ENCODE measurements at places on chromosomes 3 and 15.

DNA sequence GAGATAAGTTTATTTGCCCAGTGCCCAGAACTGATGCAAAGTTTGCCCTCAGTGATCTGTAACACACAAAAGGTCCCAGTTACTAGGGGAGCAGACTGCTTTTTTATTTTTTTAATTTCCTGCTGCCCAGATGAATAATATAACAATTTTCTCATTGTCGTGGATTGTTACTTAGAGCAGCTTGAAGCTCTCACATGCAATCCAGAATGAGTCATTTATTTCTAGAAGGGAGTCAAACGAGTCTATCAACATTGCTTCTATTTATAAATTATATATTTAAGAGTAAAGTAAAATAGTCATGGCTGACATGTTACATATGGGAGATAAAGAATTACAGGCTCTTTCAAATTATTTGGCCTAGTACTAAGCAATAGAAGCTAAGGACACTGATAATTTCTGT is 41.3 kb downstream of the MEIS2 start:
- no peak overlapping the region for H3K4me3 ChIP-seq
- H3K27me3 ChIP-seq, result no peaks in the 10 kb centered on the region
- no peaks in the 10 kb centered on the region for H3K36me3 ChIP-seq
- no peak for DNase-seq
- no peaks in the 10 kb centered on the region for H3K4me1 ChIP-seq

DNA sequence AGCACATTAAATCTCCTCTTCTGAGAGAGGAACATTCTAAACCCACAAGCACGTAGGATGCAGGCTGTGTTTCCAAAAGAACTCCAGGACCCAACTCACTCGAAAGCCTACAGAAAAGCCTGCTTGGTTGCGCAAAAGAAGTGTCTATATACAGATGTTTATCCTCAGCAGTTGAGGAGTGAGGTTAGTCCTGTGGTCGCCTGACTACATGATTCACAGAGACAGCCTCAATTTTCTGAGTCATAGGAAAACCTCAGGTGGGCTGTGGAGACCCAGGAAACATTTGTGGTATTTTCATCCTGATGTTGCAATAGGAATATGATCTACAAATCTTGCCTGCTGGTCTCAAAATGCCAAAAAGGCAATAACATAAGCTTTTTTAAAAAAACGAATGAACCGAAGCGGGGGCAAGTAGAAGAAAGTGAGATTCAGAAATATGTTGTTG is 183.8 kb upstream of the THRB start:
- H3K4me1 ChIP-seq, result no peaks in the 10 kb centered on the region
- no peak overlapping the region for H3K4me3 ChIP-seq
- DNase-seq, result peak; percentile 40
- peak overlapping the region; percentile 51 for H3K27ac ChIP-seq

DNA sequence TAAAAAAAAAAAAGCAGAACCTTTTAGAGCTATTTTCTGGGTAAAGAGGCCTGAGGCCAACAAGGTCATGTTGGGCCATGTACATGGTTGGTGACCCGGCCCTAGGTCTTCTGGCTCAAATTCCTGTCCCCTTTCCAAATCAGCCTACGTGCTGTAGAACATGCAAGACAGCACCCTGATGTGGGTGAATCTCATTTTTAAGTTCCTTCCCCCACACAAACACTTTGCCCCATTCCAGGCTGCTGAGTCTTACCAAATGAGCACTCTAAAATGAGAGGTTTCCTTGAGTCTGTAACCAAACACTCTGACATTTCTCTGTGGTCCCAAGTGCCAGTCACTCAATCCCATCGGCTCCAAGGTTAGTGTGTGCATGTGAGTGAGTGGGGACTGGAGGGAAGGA is 9.4 kb downstream of the BCL6 start:
- peak overlapping the region; percentile 100 for H3K27ac ChIP-seq
- H3K4me1 ChIP-seq, result peaks cover 7% of the 10 kb centered on the region
- H3K27me3 ChIP-seq, result no peaks in the 10 kb centered on the region
- no peaks in the 10 kb centered on the region for H3K36me3 ChIP-seq

DNA sequence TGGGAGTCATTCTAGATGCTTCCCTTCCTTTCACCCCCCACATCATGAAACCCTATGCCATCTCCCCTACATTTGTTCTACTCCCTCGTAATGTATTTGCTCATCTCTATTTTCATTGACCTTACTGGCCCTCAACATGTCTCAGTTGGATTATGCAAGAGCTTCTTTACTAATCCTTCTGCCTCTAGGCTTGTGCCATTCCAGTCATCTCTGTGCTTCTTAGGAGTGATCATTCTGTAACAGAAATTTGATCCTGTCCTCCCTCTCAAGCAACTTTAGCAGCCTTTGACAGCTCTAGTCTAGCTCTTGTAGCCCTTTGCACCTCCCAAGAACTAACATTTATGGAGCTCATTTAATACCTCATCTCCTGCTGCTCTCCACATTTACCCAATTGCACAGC is 64.7 kb downstream of the ISL2 start:
- H3K27me3 ChIP-seq, result no peaks in the 10 kb centered on the region
- H3K27ac ChIP-seq, result no peak overlapping the region
- no peak for DNase-seq
- H3K36me3 ChIP-seq, result no peaks in the 10 kb centered on the region
- no peaks in the 10 kb centered on the region for H3K4me1 ChIP-seq
- no peak overlapping the region for H3K4me3 ChIP-seq

GRCh38 chr3:65669163-65669875 is 369.4 kb downstream of the MAGI1 start:
- H3K27ac ChIP-seq, result no peak overlapping the region
- no peak for DNase-seq
- no peak overlapping the region for H3K4me3 ChIP-seq
- H3K36me3 ChIP-seq, result no peaks in the 10 kb centered on the region
- no peaks in the 10 kb centered on the region for H3K27me3 ChIP-seq

- DNase-seq, result no peak
- no peak overlapping the region for H3K27ac ChIP-seq
- H3K27me3 ChIP-seq, result no peaks in the 10 kb centered on the region
- H3K4me1 ChIP-seq, result no peaks in the 10 kb centered on the region
- no peak overlapping the region for H3K4me3 ChIP-seq
Measured at GRCh38 chr3:108495717-108496116, 14.7 kb downstream of the MYH15 start.

DNA sequence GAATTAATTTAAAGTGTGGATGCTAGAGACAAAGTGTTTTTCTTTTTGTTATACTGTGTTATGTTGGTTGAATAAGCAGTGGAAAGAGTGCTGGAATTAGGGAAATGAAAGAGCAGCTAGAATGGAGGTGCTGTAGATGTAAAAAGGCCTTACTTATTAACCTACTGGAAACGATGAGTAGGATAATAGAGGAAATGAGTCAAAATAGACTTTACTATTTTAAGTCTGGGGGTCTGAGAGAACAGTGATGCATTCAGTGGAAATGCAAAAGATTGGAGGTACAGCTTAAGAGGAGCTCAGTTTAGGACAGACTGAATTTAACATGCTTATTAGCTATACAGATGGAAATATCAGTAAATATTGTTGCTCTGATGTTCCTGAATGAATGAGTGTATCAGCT is 674.0 kb downstream of the OTOL1 start:
- no peak for DNase-seq
- no peaks in the 10 kb centered on the region for H3K36me3 ChIP-seq
- no peak overlapping the region for H3K27ac ChIP-seq
- no peaks in the 10 kb centered on the region for H3K27me3 ChIP-seq
- H3K4me1 ChIP-seq, result no peaks in the 10 kb centered on the region

GRCh38 chr3:71243229-71243628 is 340.3 kb downstream of the FOXP1 start:
- no peak for DNase-seq
- no peaks in the 10 kb centered on the region for H3K27me3 ChIP-seq
- H3K4me1 ChIP-seq, result no peaks in the 10 kb centered on the region
- H3K36me3 ChIP-seq, result no peaks in the 10 kb centered on the region
- H3K4me3 ChIP-seq, result no peak overlapping the region
- no peak overlapping the region for H3K27ac ChIP-seq

DNA sequence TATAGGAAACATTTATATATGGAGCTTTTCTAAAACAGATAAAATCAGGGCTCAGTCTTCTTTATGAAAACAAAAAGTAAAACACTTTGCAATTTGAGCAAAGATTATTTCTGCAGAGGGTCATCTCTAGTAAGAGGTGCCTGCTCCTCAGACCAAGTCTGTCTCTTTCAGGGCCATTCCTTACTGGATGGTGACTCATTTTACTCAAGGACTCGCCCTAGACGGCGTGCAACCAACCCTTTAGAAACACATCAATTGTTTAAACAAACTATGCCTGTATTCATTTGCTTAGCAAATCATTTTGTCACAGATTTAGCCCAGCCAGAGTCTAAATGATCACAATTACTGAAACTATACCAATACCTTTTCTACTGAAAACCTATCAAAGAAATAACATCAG is 242.8 kb upstream of the ICE2 start:
- H3K27ac ChIP-seq, result no peak overlapping the region
- no peak for DNase-seq
- H3K4me1 ChIP-seq, result no peaks in the 10 kb centered on the region
- H3K36me3 ChIP-seq, result no peaks in the 10 kb centered on the region

DNA sequence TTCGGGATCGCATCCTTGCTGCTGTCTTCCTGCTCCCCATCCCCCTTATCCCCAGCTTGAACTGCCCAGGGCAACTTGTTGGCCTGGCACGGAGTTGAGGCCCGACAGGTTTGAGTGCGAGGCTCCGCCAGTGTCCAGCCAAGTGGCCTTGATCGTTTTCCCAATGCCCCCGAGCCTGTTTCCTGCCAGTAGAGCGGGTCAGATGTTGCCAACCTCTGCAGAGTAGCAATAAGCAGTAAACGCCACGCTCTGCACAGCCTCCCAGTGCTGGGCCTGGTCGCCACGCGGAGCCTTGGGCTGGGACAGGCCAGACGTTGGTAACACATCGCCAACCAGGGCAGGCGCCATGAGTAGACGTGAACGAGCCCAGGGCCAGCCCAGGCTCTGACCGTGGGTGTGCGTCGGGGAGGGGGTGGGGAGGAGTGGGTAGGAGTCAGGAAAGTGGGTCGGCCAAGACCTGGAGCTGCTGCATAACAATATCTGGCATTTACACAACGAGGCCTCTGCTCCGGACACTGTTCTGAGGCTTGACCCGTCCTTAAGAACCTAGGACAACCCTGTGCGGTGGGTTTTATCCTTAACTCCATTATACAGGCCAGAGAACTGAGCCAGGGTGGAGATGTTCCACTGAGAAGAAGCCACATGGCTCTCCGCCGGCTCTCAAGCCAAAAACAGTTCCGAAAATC is 444 bp upstream of the ABHD14A start:
- H3K4me1 ChIP-seq, result no peaks in the 10 kb centered on the region
- H3K36me3 ChIP-seq, result no peaks in the 10 kb centered on the region
- H3K4me3 ChIP-seq, result peak overlapping the region; percentile 96

DNA sequence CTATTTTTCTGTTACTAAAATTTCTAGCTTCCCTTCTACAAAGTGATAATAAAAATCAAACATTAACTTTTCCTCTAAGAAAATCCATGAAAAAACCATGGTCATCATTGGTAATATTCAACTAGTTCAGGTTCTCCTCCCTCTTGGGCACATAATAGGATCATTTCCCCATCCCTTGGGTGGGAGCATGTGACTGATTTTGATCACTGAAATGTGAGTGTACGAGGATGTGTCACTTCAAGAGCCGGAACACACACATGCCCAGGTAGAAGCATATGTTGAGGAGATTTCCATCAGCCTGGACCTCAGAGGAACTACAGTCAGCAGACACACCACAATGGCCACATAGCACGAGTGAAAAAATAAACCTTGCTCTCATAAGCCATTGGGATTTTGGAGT is 36.1 kb downstream of the AP3S2 start:
- H3K4me1 ChIP-seq, result no peaks in the 10 kb centered on the region
- H3K27ac ChIP-seq, result no peak overlapping the region
- no peak overlapping the region for H3K4me3 ChIP-seq
- H3K27me3 ChIP-seq, result no peaks in the 10 kb centered on the region
- no peak for DNase-seq

DNA sequence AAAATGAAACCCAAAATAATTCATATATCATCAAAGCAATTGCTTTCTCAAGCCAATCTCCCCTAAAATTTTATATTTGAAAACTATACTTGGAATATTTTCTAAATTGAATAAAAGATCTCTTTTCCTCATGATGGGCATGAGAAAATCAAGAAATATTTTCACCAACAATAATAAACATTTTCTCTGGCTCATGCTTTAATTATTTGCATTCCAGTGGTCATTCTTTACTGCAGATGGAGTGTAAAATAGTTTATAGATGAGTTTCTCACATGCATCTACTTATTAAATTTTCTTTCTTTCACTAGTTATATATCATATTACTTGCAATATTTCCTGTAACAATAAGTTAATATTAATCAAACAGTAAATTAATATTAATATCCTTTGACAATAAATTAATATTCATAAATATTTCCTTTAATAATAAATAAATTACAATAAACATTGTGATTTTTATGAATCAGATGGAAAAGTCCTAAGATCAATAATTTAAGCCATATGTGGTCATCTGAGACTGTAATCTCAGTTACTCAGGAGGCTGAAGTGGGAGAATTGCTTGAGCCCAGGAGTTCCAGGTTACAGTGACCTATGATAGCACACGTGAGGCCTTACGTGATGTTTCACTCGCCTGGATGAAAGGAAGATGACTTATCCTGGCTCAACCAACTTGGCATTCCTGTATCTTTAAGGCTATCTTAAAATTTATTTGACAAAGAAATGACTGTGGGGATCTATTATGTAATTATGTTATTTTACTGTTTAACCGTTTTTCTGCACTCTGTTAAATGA is 958.8 kb downstream of the ZPLD1 start:
- no peaks in the 10 kb centered on the region for H3K27me3 ChIP-seq
- no peaks in the 10 kb centered on the region for H3K4me1 ChIP-seq
- H3K27ac ChIP-seq, result no peak overlapping the region
- DNase-seq, result no peak

DNA sequence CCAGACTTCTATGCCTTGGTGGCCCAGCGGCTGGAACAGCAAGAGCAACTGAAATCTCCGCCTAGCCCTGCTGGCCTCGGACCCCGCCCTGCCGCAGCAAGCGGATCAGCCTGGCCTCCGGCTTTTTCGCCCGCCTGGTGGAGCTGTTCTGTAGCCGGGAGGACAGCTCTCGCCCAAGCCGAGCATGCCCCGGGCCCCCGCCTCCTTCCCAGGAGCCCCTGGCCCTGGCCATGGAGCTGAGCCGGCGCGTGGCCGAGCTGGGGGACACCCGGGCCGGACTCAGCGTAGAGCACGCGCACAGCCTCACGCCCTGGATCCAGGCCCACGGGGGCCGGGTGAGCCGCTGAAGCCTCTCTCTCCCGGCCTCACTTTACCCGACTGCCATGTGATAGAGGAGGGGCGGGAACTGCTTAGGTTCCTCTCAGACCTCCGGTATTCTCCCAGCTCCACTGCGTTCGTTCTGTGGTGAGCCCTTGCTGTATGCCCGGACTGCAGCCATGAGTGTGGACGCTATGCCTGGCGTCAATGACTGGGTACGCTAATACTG is 24.1 kb upstream of the MRPL3 start:
- no peak for DNase-seq
- H3K27me3 ChIP-seq, result no peaks in the 10 kb centered on the region
- no peaks in the 10 kb centered on the region for H3K4me1 ChIP-seq
- H3K36me3 ChIP-seq, result no peaks in the 10 kb centered on the region

Data from uterus (tissue), 4 donors.